ENCODE measurements at places on chromosomes 6 and 20.

DNA sequence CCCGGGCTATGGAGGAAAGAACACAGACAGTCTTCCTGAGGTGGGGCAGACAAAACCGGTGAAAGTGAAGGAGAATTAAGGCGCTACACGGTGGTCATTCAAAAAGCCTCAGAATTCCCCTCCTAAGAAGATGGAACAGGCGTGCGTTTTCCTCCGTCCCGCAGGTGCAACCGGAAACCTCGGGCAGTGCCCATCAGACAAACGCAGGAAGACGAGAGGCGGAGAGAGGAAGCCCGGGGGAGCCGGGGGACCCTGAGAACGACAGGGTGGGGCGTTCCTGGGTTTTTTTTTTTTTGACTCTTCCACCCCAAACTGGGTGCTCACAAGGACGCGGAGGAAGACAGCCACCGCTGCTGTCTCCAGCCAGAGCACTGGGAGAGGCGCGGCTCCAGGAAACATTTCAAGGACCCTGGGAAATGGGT lies 25.4 kb downstream of the TTLL2 start:
- no peak for DNase-seq

GRCh38 chr6:85405853-85406198 lies 44.1 kb upstream of the NT5E start:
- no peak for DNase-seq

DNA sequence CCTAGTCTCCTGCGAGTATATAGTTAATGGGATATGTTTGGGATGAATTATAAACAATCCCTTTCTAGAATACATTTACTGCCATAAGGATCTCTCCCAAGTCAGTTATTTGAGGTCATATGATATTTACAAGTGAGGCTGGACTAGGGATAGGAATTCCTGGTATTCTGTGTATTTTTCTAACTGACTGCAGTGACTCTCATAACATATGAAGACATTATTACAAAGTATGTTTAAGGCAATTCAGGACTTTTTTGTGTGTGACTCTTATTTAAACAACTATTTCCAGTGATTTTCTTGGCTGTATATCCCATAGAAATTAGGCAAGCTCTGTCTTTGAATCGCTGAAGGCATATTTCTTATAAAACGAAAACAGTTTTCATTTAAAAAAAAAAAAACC lies 18.4 kb upstream of the TNFAIP3 start:
- DNase-seq: no peak

GRCh38 chr6:25872814-25873213 lies 1.2 kb downstream of the SLC17A3 start:
- DNase-seq: no peak

DNA sequence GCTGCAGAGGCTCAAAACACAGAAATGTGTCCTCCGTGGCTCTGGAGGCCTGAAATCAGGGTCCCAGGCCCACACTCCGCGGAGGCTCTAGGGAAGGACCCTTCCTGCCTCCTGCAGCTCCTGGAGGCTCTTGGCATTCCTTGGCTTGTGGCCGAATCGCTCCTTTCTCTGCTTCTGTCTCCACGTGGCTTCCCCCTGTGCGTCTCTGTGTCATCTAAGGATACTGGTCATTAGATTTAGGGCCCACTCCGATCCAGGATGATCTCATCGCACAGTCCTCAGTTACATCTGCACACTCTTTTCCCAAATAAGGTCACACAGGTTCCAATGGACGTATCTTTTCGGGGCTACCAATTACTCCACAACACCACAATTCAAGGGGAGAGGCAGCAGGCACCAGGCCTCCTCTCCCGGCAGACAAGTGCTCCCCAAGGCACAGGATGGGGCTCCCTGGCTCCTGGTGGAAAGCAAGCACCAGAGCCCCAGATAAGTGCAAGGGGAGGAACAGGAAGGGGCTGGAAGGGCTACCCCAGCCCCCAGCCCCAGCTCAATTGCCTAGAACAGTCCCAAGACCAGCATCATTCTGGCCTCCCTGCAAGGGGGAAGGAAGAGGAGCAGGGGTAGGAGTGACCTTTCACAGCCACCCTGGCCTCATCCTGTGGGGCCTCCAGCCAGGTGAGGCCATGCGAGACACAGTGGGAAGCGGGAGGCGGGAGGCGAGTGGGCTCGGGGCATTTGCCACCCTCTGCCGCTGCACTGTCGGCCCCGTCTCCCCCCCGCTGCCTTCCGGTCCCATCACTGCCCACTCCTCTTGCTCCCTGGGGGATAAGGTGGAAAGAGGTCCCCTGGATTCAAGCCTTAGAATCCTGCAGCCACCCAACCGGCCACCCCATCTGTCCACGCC lies 16.3 kb downstream of the NTSR1 start:
- DNase-seq: no peak

- DNase-seq: no peak
Observed at GRCh38 chr6:150550244-150550643, 49.4 kb upstream of the PLEKHG1 start.

- DNase-seq: no peak
Observed at GRCh38 chr20:56442389-56443365, 25.8 kb upstream of the RTF2 start.

- no peak for DNase-seq
Observed at GRCh38 chr6:40705354-40705753, 118.2 kb upstream of the LRFN2 start.

- no peak for DNase-seq
Observed at GRCh38 chr6:71608646-71609045, 277.7 kb upstream of the RIMS1 start.

DNA sequence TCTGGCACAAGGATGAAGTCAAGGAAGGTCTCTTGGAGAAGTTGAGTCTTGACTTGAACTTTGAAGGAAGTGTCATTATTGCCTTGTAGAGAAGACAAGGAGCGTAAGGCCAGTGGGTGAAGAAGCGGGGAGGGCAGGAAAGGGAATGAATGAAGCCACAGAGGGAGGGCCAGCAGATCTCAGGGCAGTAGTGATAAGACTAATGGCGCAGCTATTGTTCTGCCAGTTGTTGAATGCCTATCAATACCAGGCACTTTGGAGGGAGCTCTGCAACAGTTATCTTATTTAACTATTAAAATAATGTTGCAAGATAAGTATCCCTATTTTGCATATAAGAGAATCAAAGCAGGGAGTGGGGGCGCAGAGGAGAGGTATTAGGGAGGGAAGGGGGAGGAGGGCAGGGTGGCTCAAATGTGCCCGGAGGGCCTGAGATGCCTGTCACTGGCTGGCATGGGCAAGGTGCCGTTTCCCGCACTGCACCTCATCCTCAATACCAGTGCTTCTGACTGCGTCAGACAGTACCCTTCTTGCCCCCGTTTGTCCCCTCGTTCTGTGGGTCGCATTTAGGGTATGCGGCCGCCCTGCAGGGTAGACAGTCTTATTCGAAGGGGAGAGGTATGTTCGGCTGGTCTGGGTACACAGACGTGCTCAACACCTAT lies 109.8 kb downstream of the ZDHHC14 start:
- DNase-seq: no peak

GRCh38 chr6:37254881-37255280 lies 2.7 kb upstream of the TBC1D22B start:
- no peak for DNase-seq

- DNase-seq: no peak
Observed at GRCh38 chr6:17389274-17389847, 4.0 kb upstream of the CAP2 start.

- no peak for DNase-seq
Observed at GRCh38 chr6:108584323-108584722, 23.6 kb downstream of the FOXO3 start.

DNA sequence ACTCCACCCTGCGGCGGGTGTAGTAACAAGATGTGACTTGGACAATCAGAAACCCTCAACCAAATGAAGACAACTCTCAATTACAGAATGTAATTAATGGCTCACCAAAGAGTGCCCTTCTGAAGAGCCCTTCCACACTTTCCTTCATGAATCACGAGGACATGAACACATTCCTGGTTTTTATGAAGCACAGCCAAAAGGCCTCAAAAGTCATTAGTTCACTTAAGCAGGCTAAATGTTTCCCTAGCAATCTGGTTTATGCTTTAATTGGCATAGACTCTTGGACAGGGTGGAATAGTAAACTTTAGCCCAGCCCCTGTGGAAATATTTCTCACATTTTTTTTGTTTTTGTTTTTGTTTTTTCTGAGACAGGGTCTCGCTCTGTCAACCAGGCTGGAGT lies 20.5 kb downstream of the CPNE5 start:
- DNase-seq: no peak

DNA sequence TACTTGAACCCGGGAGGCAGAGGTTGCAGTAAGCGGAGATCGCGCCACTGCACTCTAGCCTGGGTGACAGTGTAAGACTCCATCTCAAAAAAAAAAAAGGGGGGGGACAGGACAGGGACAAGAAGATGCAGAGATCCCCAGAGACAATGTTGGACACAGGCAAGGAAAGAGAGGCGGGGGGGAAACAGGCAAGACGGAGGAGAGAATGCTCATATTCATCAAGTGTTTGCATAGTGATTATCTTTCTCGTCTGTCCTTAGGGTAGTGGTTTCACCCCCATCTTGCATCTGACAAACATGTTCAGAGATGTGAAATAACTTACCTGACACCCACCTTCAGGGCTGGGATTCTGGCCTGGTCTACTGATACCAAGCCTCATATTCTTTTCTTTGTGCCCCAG lies 29.0 kb downstream of the CHMP4B start:
- DNase-seq: no peak

GRCh38 chr6:111918825-111919224 lies 45.6 kb upstream of the FYN start:
- DNase-seq: no peak

DNA sequence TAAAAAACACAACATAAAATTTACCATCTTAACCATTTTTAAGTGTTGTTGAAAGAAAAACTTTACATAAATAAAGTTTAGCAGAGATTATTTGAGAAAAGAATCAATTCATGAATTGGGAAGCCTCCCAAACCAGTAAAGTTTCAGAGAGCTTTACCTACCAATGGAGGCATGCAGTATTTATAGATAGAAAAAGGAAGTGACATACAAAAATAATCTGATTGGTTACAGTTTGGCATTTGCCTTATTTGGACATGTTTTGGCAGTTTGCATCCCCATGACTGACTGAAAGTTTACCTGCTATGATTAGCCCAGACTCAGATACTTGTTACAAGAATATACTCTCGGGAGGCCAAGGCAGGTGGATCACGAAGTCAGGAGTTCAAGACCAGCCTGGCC lies 3.7 kb upstream of the CMTR1 start:
- no peak for DNase-seq

DNA sequence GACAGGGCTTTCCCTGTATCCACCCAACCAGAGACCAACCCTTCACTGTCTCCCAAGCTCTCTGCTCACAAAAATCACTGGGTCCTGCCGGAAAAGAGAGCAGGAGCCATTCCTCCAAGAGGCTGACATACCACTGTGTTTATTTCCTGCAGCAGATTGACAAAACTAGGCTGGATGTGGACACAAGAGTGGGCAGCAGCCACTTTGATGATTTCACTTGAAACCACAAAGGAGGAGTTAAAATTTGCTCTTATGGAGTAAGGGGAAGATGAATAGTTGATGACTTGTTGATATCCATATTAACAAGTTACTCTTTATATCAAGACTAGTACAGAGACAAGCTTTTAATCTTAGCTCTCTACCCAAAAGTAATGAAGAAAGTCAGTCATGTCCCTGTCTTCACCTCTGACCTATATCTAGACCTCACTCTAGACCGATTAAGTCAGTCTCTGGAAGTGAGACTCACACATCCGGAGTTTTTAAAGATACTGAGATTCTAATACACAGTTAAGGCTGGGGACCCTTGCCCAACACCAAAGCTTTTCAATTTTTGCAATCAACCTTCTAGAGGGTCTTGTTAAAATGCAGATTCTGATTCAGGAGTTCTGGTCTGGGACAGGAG lies 73.8 kb downstream of the SCML4 start:
- no peak for DNase-seq

- no peak for DNase-seq
Observed at GRCh38 chr6:43636308-43636659, 644 bp downstream of the MAD2L1BP start.

GRCh38 chr6:36593569-36594028 lies 563 bp upstream of the SRSF3 start:
- peak; percentile 18 for DNase-seq

DNA sequence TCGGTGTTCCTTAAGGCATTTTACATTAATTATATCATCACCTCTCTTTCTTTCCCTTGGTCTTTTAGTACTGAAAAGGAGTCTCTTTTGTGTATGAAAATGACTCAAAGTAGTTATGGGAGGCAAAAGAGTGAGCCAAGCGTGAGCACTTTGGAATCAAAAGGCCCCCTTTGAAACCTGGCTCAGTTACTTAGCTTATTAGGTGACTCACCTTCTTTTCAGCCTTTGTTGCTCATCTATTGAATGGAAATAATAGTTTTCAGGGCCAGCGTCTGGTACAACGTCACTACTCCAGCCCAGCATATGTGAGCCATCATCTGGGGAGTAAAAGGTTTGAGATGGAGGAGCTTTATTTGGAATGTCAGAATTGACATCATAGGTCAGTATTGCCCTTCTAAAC lies 147.4 kb upstream of the SCGN start:
- no peak for DNase-seq

GRCh38 chr6:56890683-56891429 lies 64.1 kb upstream of the BEND6 start:
- DNase-seq: no peak

GRCh38 chr6:11432713-11433450 lies 104.7 kb upstream of the TMEM170B start:
- DNase-seq: no peak

DNA sequence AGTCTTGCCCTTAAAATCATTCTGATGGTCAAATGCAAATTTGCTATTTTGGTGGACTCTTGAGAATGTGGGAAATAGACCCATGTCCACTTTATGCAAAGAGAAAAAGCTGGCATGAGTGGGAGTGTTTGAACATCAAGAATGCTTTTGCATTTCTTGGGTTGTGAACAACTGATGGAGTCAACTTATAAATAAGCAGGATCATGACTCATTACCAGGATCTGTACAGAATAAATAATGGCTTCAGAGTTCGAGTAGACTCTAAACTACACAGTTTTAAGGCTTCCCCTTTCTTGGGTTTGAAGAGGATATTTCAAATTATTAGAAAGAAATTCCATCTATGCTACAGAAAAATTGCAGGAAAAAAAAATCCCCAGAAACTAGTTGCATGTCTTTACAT lies 195.5 kb downstream of the EYA4 start:
- no peak for DNase-seq

GRCh38 chr20:4160761-4161305 lies 145.5 kb upstream of the RNF24 start:
- no peak for DNase-seq

DNA sequence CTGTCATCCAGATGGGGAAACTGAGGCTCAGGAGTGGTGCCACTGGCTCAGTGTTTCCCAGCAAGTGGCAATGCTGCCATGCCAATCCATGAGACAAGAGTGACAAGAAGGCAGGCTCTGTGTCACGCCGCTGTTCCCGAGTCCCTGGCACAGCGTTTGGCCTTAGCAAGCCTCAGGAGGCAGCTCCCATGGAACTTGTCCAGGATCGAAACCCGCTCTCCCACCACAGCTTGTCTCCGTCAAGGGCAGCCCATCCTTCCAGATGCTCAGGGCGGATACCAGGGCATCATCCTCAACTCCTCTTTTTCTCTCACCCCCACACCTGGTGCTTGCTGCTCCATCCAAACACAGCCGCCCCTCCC lies 110.6 kb upstream of the PTPN1 start:
- DNase-seq: no peak
